Activated naive CD4-positive, alpha-beta T cell (primary cell): ENCODE measurements at places on chromosomes 7 and 10.

- DNase-seq = no peak
Measured at GRCh38 chr10:133335246-133336117, 1.2 kb downstream of the CALY start.

- no peak for DNase-seq
Measured at GRCh38 chr7:151249732-151250072, 1.2 kb upstream of the SMARCD3 start.

DNA sequence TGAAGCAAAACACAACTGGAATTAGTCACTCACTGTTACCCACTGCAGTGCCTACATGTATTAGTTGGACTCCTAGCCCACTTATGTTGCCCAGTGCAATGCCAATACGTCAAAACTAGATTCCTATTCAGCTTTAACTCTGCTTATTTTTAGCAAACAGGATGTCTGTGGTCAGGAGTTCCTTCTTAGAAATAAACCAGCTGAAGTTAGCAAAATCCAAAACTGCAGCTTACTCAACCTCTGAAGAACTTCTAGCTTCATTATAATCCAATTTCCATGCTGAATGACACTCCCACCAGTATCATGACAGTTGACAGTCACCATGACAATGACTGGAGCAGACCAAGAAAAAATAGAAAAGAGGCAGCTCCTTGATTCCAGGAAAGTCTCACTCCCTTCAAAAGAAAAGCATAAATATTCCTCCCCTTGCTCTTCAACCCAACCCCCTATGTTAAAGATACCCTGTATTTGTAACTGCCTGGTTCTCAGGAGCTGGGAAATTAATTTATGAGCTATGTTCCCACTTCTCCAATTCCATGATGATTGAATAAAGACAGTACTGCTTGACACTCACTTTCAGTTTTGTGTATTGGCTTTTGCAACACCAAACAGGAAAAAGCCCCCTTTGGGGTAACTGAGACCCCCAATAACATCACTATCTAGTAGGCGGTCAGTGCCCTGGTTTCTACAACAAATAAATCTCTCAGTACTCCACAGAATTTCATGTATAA is 327.4 kb downstream of the SORCS1 start:
- no peak for DNase-seq

DNA sequence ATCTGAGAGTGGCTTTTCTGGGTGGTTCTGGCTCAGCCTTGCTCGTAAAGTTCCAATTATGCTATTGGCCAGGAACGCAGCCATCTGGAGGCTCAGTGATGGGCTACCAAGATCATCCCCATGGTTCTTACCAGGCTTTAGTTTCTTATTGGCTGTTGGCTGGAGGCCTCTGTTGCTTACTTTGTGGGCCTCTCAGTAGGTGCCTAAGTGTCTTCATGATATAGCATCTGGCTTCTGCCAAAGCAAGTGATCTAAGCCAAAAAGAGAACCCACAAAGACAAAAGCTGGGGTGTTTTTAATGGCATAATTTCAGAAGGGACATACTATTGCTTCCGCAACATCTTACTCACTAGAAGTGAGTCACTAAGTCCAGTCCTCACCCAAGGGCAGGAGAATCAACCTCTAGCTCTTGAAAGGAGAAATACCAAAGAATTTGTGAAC is 132.0 kb upstream of the MDFIC start:
- DNase-seq = no peak

DNA sequence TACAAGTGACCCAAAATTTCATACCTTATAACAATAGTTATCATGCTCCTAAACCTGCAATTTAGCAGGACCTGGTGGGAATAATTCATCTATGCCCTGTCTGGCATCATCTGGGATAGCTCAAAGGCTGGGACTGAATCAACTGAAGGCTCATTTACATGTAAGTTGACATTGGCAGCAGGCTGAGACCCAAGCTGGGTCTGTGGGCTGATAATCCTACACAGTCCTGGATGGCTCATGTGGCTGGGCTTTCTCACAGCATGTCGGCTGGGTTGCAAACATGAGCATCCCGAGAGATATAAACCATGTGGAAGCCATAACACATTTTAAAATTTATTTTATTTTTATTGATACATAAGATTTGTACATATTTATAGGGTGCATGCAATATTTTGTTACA is 19.5 kb upstream of the ABCB5 start:
- no peak for DNase-seq

GRCh38 chr10:121007264-121007663 is 156.1 kb downstream of the WDR11 start:
- no peak for DNase-seq

DNA sequence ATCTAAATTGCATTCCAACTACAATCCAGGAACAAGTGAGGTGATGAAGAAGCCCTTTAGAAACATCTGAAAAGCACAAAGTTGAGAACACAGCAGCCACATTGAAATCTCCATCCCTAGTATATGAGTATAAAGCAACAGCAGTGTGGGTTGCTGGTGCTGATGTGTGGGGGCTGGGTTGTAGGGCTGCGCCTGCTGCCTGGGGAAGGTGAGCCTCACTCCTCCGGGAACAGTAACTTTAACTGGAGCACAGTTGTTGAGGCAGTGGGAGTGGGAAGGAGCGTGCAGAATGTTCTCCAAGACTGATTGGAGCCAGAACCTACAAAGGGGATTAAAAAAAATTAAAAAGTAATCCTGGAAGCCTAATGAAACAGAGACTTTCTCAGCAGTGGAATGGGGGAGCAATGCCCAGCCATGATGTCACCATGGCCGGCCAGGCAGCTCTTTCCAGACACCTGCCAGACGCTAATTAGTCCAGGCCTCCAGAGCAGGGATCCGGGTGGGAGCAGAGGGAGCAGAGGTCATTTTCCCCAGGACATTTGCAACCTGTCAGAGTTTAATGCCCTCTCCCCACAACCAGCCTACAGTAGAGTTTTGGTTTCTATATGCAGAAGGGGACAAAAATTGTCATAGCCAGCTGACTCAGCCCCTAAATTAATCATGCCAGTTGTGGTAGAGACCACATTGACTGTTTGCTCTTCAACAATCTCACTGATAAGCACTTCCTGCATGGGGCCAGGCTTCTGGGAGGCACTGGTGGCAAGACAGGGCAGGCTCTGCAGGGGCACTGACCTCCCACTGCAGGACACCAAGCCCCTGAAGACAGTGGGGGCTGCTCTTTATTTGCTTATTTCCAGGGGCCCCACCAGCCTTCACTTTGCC is 133.0 kb upstream of the ZNF32 start:
- no peak for DNase-seq

DNA sequence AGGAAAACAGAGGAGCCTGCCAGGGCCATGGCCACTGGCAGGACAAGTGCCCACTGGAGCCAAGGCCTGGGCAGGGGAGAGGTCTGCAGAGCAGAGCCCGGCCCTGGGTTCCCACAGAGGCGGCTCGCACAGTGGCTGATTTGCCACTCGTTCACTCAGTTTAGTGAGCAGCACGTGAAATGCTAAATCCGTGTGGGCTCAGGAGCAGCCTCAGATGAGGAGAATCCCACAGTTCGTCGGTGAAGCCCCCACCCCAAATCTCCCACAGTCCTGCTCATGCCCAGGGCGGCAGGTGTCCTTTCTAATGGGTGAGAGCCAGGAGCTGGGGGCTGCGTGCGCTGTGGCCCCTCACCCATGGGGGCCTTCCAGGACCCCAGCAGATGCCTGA is 107.7 kb upstream of the FAM20C start:
- DNase-seq = no peak

GRCh38 chr10:1776127-1776662 is 38.9 kb upstream of the ADARB2 start:
- DNase-seq = no peak

- no peak for DNase-seq
Measured at GRCh38 chr10:35328404-35329037, 7.8 kb upstream of the CCNY start.
